ENCODE measurements at places on chromosomes 12 and 14.

- no peak for DNase-seq
These were observed 2.7 kb upstream of the INHBE start for GRCh38 chr12:57452181-57452936.

- DNase-seq: no peak
These were observed 34.9 kb downstream of the SCFD1 start for GRCh38 chr14:30657050-30657449.

- no peak for DNase-seq
These were observed 64.8 kb downstream of the GNS start for GRCh38 chr12:64694130-64695040.

- no peak for DNase-seq
These were observed 372.1 kb upstream of the FAR2 start for GRCh38 chr12:28776913-28777422.

Data from NCI-H345 (cell line).